ENCODE measurements at places on chromosomes 5 and 9. TPM values are rescaled to one million over a fixed set of nuclear protein-coding genes. Genes with fewer than 3 reads are reported as not detected.

RAD1 gene
- 31.1 TPM for total RNA-seq

GCNT4 gene
- total RNA-seq, result 0.47 TPM

CENPP gene
- total RNA-seq, result 6.5 TPM

PELO gene
- 20.4 TPM for total RNA-seq

CCT5 gene
- 518 TPM for total RNA-seq

SPATA31C1 gene
- not detected for total RNA-seq

DAPK1 gene
- 12.9 TPM for total RNA-seq

PRRX2 gene
- 2.8 TPM for total RNA-seq

RANBP17 gene
- total RNA-seq, result 3.1 TPM

STC2 gene
- 53.7 TPM for total RNA-seq

FBLL1 gene
- 0.24 TPM for total RNA-seq

C1QTNF3 gene
- total RNA-seq, result not detected

SLC6A18 gene
- not detected for total RNA-seq

WWC1 gene
- 92.8 TPM for total RNA-seq

BRD9 gene
- 35.7 TPM for total RNA-seq

STPG3 gene
- total RNA-seq, result not detected

SEMA5A gene
- total RNA-seq, result not detected

DROSHA gene
- 41.7 TPM for total RNA-seq

PDCD1LG2 gene
- total RNA-seq, result 0.39 TPM

Data from A549 treated with CpdA at 1 μM for 4 hours (cell line).